ENCODE measurements at places on chromosomes 5 and 9.

DNA sequence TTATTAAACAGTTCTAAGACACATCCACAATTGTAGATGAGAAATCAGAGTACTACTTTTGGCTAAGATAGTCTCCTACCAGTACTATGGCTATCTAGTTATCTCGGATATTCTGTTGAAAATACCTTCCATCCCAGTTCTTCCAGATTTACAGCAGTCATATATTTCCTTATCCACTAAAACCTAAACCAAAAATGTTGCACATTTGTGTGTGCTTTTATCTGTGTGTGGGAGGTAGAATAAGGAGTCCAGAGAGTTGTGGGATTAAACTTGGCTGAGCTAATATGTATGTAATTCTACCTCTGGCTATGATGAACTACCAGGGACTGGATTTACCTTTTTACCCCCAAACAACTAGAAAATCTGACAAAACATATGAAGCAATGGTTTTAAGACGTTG is 17.5 kb upstream of the NDUFB6 start:
- no peak for DNase-seq

- peak; percentile 29 for DNase-seq
These were observed 22.5 kb upstream of the RAD23B start for GRCh38 chr9:107260437-107261081.

DNA sequence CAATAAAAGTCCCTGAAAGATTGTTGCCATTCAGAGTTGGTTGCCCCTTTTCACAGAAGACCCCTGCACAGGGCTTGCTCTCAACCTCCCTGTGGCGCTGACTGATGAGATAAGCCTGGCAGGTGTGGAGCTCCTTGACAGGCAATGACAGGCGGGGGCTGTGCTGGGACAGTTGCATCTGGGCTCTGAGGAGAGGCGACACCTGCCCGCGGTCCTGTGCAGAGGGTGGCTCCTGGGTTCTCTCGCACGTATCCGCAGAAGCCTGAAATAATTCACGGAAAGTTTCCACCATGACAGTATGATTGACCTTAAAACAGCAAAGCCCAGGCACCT is 19.8 kb upstream of the EXOC3 start:
- no peak for DNase-seq

DNA sequence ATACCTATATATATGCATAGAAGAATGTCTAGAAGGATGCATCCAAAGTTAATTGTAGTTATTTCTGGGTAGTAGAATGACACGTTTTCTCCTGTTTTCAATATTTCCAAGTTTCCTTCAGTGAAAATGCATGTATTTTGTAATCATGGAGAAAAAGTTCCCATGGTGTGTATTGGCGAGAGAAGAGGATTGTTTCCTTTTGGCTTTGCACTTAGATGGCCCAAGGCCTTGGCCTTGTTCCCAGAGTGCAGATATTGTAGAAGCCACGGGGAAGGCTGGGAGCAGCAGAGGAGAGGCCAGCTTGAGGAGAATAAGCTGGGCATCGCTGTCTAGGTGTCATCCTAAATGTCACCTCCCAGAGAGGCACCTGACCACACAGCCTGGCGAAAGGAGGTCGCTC is 44.0 kb downstream of the IRF1 start:
- no peak for DNase-seq

DNA sequence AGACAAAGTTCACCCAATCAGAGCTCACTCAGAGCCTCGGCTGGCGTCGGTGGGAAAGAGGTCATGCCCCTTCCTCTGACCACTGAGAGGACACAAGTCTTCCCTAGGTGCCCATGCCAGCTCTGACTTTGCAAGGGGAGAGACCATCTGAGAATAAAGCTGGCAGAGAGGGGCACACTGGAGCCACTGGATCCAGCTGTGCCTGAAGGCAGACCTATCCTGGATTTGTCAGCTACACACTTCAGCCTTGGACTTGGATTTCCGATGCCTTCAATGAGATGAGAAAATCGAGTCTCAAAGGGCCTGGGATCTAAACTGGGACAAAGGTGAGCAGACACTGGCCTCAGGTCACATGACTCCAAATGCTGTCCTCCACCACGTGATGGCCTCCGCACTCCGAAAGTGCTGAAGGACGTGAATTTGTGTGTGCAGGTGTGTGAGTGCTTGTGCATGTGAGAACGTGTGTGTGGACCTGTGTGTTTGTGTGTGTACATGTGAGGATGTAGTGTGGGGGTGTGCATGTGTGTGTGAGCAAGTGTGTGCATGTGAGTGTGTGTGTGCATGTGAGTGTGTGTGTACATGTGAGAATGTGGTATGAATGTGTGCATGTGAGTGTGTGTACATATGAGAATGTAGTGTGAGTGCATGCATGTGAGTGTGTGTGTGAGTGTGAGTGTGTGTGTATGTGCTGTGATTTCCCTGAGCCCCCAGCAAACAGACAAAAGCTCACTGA is 37.9 kb downstream of the BARX1 start:
- no peak for DNase-seq

- no peak for DNase-seq
These were observed 14.8 kb upstream of the QRFP start for GRCh38 chr9:130911254-130912049.

- DNase-seq: no peak
These were observed 218.0 kb downstream of the MAN2A1 start for GRCh38 chr5:109907731-109908130.

GRCh38 chr9:112076814-112077213 is 98.3 kb downstream of the SUSD1 start:
- DNase-seq: no peak

- DNase-seq: no peak
These were observed 13.3 kb downstream of the MYOZ3 start for GRCh38 chr5:150674341-150674821.

GRCh38 chr5:149135536-149136201 is 5.6 kb upstream of the ABLIM3 start:
- no peak for DNase-seq

DNA sequence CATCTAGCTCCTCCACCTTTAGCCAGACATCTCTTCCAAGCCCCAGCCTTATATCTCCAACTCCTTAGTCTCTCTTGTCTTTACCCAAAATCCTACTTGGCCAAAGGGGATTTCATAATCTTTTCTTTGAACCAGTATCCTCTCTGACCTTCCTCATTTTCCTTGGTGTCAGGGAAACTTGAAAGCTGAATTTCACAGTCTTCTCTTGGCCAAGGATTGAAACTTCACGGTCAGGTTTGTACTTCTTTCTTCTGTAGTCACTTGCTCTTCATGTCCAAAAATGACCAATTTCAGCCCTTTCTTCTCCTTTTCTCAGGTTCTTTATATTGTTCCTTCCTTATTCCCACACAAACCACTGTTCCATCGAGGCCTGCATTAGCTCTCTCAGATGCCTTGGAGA is 473.7 kb upstream of the KLF4 start:
- DNase-seq: no peak

DNA sequence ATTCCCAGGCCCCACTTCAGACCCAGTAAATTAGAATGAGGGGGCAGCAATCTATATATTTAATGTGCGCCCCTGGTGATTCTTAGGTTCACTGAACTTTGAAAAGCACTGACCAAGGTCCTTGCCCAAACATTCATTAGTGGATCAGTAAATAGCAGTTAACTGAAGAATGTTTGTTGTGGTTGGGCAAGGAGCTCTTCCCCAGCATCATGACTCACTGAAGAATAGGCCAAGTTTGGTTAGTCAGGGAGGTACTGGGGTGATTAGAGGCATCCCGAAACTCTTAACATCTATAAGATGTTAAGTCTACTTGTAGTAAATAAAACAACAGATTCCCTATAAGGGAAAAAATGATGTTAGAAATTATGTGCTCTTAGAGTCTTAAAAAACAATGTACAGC is 833 bp upstream of the MROH2B start:
- DNase-seq: no peak

- no peak for DNase-seq
These were observed 106.0 kb downstream of the SMARCA2 start for GRCh38 chr9:2120926-2121689.

- no peak for DNase-seq
These were observed 31.3 kb upstream of the SLC36A2 start for GRCh38 chr5:151378616-151379015.

GRCh38 chr9:86794391-86795046 is 152.8 kb downstream of the GAS1 start:
- DNase-seq: no peak

GRCh38 chr5:142316051-142316450 is 8.8 kb downstream of the SPRY4 start:
- DNase-seq: no peak

- no peak for DNase-seq
These were observed 2.0 kb downstream of the BRD3 start for GRCh38 chr9:134065612-134066419.

- no peak for DNase-seq
These were observed 27.4 kb upstream of the ANKRD34B start for GRCh38 chr5:80597500-80597899.

DNA sequence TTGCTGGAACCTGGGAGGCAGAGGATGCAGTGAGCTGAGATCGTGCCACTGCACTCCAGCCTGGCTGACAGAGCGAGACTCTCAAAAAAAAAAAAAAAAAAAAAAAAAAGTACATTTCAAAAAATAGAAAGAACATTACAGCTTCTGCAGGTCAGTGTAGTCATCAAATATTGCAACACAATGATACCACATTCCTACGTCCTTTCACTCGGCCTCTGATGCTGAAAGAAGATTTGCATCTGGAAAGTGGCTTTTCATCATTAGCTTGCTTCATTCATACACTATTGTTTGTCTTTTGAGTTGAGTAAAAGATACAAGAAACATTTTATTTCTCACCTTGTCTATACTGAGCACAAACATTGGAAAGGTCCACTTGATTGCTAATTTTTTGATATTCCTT is 59.6 kb upstream of the CPLANE1 start:
- DNase-seq: no peak

GRCh38 chr5:165404917-165405316 is 1899.5 kb downstream of the MAT2B start:
- no peak for DNase-seq

DNA sequence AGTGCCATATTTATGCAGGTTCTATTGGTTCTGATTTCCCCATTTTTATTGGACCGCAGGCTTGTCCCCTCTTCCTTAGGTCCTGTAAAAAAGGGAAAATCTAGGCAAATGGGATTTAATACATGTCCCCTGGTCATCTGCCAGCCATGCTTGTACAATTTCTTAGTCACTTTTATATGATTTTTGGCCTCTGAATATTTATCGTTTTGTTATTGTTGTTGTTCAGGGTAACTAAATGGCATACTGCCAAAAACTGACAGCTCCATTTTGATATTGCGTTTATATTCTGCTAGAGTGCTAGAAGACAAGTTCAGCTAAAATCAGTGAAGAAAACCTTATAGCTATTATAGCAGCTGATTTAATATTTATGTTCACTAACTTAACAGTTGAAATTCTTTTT is 770.2 kb upstream of the FAM174A start:
- DNase-seq: no peak

- peak; percentile 25 for DNase-seq
These were observed 983 bp downstream of the GCNT1 start for GRCh38 chr9:76459694-76460635.

GRCh38 chr5:25851301-25851700 is 1187.1 kb downstream of the CDH9 start:
- DNase-seq: no peak

DNA sequence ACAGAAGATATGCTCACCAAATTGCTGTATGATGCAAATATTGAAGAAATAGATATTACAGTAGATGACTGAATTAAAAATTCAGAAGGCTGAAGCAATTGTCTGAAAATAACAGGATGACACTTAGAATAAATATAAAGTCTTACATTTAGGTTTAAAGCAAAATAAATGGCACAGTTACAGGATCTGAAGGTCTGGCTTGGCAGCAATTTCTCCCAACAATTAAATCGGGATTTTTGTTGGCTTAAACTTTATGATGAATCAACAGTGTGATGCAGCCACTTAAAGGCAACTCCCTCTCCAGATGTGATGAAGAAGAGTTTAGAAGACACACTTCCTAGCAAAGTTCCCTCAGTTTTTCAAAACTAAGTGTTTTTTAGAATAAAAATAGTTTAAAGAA is 80.5 kb downstream of the NREP start:
- DNase-seq: no peak

- DNase-seq: no peak
These were observed 12.9 kb upstream of the RHOBTB3 start for GRCh38 chr5:95718203-95718602.

DNA sequence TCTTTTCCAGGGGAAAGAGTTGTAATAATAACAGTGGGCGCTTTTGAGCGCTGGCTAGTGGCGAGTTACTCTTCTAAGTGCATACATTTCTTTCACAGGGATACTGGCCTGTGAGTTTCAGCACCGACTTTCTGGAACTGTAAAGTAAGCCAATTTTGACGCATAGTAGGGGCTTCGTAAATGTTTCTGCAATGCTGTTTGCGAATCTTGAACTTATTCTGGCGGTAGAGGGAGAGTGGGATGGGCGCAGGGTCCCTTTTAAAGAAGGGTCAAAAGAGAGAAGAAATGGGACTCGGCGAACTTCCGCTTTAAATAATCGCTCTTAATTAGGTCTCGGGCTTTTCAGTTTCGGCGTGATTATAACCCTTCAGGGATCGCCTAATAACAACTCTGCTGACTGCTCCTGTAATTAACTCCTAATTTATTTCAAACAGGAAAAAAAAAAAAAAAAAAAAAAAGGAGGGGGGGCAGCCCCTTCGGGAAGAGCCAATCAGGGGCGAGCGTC is 351 bp upstream of the MSX2 start:
- DNase-seq: no peak
